ENCODE measurements at places on chromosomes 6 and 20.

- DNase-seq: no peak
These were observed 237.5 kb upstream of the TAB2 start for GRCh38 chr6:149079911-149080491.

GRCh38 chr6:150638765-150639164 is 39.1 kb downstream of the PLEKHG1 start:
- no peak for DNase-seq

- no peak for DNase-seq
These were observed 15.7 kb downstream of the AURKA start for GRCh38 chr20:56376331-56376730.

GRCh38 chr20:17273717-17274116 is 46.9 kb downstream of the PCSK2 start:
- DNase-seq: no peak

DNA sequence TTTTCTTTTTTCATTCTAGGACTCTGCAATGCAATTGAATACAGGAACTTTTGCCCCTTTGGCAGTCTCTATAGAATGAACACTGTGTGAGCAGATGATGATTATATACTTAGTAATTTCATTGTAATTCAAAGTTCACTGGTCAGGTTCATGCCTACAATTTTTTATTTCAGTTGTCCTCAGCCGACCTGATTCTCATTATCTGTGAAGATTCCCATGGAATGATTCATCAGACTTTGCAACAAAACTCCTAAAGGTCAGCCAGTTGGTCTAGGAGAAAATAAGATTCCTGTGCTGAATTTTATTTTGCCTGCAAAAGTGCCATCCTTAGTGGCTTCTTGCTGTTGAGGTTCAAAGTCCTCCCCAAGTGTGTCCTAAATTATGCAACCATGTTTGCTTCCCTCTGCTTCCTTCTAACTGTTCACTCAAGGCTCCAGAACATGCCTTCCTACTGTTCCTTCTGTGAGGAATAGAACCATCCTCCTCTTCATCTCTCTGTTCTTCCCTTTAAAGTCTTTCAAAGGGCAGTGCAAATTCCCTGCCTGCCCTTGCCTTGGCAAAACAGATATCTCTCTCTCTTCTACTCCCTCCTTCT is 194.2 kb upstream of the CNR1 start:
- DNase-seq: no peak

GRCh38 chr6:6643398-6643797 is 54.9 kb downstream of the LY86 start:
- no peak for DNase-seq

GRCh38 chr6:76347539-76347938 is 275.1 kb upstream of the IMPG1 start:
- no peak for DNase-seq

DNA sequence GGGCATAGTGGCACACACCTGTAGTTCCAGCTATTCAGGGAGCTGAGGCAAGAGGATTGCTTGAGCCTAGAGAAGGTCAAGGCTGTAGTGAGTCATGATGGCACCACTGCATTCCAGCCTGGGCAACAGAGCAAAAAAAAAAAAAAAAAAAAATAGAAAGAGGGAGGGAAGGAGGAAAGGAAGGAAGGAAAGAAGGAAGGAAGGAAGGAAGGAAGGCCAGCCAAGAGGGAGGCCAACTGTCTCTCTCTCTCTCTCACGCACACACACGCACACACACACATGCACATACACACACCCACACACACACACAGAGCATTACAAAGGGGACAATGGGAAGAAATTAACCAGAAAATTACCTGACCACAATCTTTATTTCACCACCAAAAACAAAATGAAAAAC is 50.6 kb upstream of the COL9A1 start:
- DNase-seq: no peak

GRCh38 chr6:35601331-35602132 is 87.2 kb downstream of the FKBP5 start:
- DNase-seq: peak; percentile 26

DNA sequence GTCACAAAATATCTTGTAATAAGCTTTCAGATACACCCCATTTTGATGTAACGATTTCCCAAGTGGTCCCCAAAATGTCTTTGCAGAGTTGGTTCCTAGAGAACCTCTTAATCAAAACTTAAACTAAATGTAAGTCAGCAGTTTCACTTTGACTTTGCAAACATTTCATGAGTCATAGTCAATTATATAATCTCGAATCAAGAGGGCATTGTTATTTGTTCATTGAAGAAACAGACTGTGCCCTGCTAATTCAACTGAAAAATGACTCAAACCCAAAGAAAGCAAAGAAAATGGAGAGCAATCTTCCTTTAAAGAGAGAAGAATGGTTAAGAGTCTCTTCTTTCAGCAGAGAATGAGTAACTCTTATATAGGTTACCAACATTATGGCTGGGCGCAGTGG is 58.3 kb downstream of the IPCEF1 start:
- DNase-seq: no peak

DNA sequence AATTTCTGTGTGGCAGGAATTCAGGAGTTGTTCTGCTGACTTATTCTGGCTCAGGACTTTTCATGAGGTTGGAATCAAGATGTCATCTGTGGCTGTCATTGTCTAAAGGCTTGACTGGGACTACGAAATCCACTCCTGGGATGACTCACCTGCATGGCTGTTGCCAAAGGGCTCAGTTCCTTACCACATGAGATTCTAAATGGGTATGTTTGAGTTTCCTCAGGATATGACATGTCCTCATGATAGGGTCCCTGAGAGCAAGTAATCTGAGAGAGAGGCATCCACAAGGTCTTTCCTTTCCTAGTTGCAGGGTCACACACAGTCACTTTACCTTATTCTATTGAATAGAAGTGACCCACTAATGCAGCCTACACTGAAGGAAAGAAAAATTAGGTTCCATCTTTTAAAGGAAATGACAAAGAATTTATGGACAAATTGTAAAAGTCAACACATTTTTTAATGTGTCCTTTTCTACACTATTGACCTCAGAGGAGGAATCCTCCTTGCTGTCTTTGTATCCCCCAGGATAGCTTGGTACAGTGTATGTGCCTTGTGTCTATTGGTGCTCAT is 1025.0 kb upstream of the GJE1 start:
- DNase-seq: no peak

DNA sequence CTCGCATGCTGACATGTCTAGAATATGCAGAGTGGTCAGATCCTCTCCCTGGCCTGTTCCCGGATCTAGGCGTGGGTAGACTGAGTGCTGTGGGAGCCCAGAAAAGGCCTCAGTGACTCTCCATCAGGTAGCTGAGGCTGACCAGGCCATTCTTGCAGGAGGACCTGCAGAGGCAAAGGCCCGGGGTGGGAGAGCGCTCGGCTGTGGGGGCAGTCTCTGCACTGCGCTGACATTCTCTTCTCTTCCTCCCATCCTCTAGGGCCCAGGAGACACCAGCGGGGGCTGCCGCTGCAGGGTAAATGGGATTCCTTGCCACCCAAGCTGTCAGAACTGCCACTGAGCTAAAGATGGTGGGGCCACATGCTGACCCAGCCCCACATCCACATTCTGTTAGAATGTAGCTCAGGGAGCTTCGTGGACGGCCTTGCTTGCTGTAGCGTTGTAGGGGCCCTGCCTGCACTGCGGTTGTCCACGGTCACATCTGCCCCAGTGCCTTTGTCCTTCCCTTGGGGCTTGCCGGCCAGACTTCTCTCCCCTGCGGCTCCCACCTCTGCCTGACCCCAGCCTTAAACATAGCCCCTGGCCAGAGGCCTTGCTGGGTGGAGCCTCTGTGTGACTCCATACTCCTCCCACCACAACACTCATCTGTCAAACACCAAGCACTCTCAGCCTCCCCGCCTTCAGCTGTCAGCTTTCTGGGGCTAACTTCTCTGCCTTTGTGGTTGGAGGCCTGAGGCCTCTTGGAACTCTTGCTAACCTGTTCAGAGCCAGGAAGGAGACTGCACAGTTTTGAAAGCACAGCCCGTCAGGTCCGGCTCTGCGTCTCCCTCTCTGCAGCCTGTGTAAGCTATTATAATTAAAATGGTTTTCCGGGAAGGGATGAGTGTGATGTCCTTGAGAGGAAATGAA is 22.2 kb downstream of the RBCK1 start:
- DNase-seq: no peak

- no peak for DNase-seq
These were observed 53.5 kb upstream of the CCN2 start for GRCh38 chr6:132004668-132005067.

GRCh38 chr20:33209789-33210188 is 7.4 kb upstream of the BPIFA3 start:
- DNase-seq: no peak

- DNase-seq: peak; percentile 79
These were observed 50.5 kb upstream of the ASIP start for GRCh38 chr20:34190679-34191090.

GRCh38 chr6:104014163-104014959 is 845.4 kb downstream of the HACE1 start:
- no peak for DNase-seq

- DNase-seq: no peak
These were observed 136.2 kb upstream of the INSM1 start for GRCh38 chr20:20231528-20232298.

DNA sequence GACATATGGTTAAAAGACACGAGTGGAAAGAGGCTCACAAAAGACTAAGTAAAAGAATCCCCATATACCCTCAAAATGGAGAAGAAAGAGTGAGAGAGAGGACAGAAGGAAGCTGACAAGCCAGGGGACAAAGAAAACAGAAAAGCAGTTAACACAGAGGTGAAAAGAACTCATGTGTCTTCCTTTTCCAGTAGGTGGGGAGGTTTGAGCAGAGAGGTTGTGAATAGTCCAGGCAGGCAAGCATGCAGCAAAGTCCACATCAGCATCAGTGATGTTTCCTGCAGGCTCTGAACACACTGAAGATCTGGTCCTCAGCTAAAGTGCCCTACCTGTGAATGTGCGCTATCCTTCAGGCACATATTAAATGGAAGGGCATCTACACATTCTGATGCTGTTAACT is 196.5 kb upstream of the IRAK1BP1 start:
- no peak for DNase-seq

DNA sequence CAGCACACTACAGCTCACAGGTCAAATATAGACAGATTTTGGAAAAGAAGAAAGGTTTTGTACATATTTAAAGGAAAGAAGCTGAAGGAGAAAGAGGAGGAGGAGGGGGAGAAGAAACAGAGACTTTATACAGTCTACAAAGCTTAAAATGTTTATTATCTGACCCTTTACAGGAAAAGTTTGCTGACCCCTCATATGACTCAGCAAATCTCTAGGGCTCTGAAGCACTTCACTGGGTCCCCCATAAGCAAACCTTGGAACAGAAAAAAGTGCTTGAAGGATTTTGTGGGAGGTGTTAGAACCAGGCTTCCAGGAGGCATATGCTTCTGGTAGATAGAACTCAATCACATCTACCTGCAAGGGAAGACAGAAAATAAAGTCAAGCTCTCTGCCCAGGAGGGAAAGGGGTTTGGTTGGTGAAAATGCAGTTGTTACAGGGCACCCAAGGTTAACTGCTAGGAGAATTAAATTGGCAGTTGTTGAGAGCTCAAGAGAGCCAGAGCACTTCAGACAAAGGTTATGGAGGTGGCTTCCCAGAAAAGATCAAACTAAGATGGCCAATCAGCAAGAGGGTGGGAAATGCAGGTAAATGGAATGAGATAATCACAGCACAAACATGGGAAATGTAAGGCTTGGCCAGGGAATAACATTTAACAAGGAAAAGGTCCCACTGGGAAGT is 207.4 kb upstream of the SGK1 start:
- DNase-seq: no peak

- DNase-seq: no peak
These were observed 261.2 kb downstream of the DLL1 start for GRCh38 chr6:170029416-170030283.

DNA sequence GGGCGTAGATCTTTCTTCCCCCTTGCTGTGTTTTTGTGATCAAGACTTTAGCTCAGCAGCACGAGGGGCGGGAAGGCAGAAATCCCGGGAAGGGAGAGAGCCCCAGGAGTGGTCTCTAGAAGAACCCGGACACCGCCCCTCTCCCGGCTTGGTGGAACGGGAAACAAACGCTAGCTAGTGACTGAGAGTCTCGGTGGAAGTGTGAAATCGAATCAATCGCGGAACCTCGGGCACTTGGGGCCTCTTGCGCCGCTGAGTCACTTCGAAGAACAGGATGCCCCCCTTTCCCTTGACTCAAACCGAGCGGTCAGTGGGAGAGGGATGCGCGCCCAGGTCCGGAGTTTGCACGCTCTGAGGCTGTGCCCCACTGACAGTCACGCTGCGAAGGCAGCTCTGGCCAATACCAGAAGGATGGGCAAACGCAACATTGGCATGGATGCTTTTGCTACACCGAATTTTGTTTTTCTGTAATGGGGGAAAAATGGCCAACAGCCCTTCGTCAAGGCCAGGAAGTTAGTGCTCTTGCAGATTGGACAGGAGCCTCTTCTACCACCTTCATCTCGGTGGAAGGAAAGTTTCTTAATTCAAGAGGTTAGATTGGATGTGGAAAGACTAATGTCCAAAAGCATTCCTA is 1.6 kb upstream of the OLIG3 start:
- no peak for DNase-seq

DNA sequence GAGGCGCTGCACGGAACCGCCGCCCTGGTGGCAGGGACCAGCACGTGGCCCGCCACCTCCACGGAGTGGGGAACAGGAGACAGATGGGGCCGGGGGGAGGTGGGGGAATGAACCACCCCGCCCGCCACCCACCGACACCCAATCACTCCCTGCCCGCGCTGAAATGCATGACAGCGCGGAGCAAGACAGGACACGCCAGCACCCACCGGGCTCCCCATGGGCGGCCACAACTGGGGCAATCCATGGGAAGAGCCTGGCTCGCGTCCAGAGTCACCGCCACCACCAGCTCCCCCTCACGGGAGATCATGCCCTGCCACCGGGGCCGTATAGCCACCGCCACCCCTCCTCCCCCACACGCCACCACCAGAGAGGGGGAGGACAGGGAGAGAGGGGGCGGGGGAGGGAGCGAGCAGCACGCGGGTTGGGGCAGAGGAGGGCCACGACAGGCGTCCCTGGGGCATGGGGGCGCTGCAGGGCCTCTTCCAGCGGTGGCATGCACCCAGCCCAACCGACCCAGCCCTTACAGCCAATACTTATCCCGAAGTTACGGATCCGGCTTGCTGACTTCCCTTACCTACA is 744.3 kb upstream of the DEFB115 start:
- no peak for DNase-seq

DNA sequence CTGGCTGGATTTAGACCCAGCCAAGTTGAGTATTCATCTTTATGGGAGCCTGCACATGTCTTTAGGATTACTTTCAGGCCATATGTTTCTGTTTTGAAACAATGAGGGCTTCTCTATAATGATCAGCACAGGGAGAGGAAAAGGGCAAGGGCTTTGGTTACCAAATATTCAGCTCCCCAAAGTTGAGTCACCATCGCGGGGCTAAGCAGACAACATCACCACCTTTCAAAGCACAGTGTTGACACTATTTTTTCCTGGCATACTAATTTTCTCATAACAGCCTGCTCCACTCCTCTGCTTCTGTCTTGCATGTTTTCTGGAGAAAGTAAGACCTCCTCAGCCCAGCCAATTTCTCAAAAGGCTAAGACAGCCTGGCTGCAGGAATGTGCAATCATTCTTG is 4.9 kb downstream of the SCML4 start:
- no peak for DNase-seq

DNA sequence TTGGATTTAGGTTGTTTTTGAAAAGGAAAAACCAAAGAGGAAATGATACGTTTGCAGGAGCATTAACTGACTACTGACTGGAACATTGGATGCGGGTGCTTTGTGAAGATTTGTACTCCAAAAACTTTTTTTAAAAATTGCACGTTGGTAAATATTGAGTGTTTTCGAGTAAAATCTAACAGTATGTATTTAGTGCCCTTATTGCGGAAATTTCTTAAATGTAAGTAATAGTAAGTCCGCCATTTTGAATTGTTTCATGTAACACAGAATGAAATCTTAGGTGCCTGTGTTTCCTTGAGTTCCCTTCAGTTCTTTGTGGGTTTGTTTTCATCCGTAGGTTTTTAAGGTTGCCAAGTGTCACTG is 15.2 kb upstream of the LIN28B start:
- DNase-seq: no peak

- peak; percentile 63 for DNase-seq
These were observed 999 bp upstream of the EHMT2 start for GRCh38 chr6:31898383-31899011.
